LoVo (cell line): ENCODE measurements at places on chromosomes 6 and 20.

DNA sequence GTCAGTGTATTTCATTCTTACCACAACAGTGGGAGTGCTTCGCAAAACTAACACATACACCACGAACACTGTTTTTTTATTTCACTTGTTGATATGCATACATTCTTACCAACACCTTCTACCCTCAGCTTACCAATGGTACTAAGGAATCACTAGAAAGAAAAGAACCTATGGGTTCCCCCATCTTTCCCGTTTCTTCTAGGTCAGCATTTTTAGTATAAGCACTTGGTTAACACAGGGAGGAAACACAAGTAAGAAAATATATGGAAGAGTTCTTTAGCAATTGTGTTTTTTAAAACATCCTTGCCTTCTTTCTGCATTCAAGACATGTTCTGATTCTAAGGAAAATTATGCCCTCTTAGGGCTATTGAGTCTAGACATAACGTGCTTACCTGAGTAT is 39.9 kb upstream of the EYA4 start:
- DNase-seq = no peak

DNA sequence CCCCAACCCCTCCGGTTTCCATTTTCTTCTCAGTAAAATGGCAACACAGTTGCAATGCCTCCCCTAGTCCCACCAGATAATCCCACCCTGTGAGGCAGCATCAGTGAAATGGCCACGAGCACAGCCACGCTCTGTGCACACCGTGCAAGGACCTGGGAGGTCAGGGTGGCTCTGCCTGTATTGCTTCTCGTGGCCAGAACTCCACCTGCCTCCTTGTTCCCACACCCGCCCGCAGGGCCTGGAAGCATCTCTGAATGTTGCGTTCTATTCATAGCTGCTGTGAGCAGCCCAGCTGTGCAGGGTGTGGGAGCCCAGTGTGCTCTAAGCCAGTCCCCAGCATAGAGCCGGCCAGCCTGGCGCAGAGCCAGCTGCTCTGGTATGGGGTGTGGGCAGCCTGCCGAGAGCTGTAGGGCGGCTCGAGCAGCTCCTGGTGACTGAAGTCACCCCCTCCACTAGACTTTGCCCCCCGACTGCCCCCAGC is 161.1 kb downstream of the DLL1 start:
- peak; percentile 20 for DNase-seq

- DNase-seq = no peak
These were observed 7.3 kb downstream of the EDN1 start for GRCh38 chr6:12297363-12298016.

- DNase-seq = no peak
These were observed 6.8 kb downstream of the SNAP91 start for GRCh38 chr6:83702077-83702476.
